Stomach (tissue), 19 donors: ENCODE measurements at places on chromosomes 2 and 18. TPM values are rescaled to one million over a fixed set of nuclear protein-coding genes. Genes with fewer than 3 reads are reported as not detected.
A peak's percentile ranks its signal among the peaks of the same experiment; 100 is the strongest.

GRCh38 chr18:35050705-35051195, 9.5 kb downstream of the MAPRE2 start:
- H3K4me1 ChIP-seq, result peaks cover 22% of the 10 kb centered on the region
- H3K36me3 ChIP-seq, result no peaks in the 10 kb centered on the region
- no peak for DNase-seq
- peak overlapping the region; percentile 56 for H3K27ac ChIP-seq

DNA sequence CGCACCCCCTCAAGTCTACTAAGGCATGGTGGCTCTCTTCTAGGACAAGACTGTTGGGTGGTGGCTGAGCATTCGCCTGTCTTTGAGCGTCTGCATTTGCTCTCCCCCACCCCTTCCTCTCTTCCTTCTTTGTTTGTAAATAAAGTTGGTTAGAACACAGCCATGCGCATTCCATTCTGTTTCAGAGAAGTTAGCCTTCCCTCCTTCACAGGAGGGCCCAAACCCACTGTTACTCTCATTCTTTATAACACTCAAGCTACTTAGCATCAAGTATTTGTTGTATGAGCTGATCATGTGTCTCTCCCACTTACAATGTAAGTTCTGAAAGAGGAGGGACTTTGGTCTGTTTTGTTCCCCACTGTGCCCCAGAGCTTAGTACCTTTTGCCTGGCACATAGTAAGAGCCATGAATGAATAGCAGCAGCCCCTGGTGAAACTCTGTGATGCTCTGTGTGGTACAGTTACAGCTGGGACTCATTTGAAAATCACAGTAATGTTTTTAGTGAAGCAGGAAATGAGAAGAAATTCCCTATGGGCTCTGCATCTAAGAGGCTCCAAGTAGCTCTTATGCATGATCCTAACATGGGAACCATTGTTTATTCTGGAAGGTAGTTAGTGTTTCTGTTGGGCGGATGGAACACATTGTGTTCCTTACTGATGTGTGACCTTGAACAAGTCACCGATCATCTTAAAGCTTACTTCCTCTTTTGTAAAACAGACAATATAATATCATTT, 7.7 kb downstream of the MGAT5 start:
- peaks cover 61% of the 10 kb centered on the region for H3K4me1 ChIP-seq
- no peaks in the 10 kb centered on the region for H3K36me3 ChIP-seq
- H3K27me3 ChIP-seq, result no peaks in the 10 kb centered on the region
- no peak overlapping the region for H3K4me3 ChIP-seq

The MAP3K19 gene
- total RNA-seq, result not detected

GRCh38 chr2:67570611-67571010, 173.5 kb downstream of the ETAA1 start:
- no peak overlapping the region for H3K27ac ChIP-seq
- no peak overlapping the region for H3K4me3 ChIP-seq
- H3K36me3 ChIP-seq, result no peaks in the 10 kb centered on the region
- DNase-seq, result no peak
- no peaks in the 10 kb centered on the region for H3K27me3 ChIP-seq

DNA sequence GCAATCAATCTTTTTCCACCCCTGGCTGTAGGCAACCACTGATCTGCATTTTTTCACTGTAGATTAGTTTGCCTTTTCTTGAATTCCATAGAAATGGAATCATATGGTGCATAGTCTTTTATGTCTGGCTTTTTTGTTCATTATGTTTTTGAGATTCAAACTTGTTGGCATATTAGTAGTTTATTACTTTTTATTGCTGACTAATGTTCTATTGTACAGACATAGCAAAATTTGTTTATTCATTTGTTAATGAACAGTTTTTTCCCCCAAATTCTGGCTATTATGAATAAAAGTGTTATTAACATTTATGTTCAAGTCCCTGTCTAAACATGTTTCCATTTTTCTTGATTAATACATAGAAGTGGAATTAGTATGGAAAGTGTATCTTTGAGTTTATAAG, 21.4 kb upstream of the WDSUB1 start:
- H3K36me3 ChIP-seq, result no peaks in the 10 kb centered on the region
- H3K27me3 ChIP-seq, result no peaks in the 10 kb centered on the region
- no peak overlapping the region for H3K27ac ChIP-seq
- no peaks in the 10 kb centered on the region for H3K4me1 ChIP-seq
- no peak overlapping the region for H3K4me3 ChIP-seq

The ADNP2 gene
- 24.6 TPM for total RNA-seq

GRCh38 chr2:174914853-174915760, 90.1 kb downstream of the CHN1 start:
- peak; percentile 34 for DNase-seq
- no peak overlapping the region for H3K27ac ChIP-seq
- no peaks in the 10 kb centered on the region for H3K27me3 ChIP-seq
- no peaks in the 10 kb centered on the region for H3K36me3 ChIP-seq
- H3K4me3 ChIP-seq, result no peak overlapping the region
